ENCODE measurements at places on chromosomes 16 and 17. TPM values are rescaled to one million over a fixed set of nuclear protein-coding genes. Genes with fewer than 3 reads are reported as not detected.

GRCh38 chr16:54447576-54448440, 161.2 kb upstream of the IRX3 start:
- peak; percentile 52 for DNase-seq

DNA sequence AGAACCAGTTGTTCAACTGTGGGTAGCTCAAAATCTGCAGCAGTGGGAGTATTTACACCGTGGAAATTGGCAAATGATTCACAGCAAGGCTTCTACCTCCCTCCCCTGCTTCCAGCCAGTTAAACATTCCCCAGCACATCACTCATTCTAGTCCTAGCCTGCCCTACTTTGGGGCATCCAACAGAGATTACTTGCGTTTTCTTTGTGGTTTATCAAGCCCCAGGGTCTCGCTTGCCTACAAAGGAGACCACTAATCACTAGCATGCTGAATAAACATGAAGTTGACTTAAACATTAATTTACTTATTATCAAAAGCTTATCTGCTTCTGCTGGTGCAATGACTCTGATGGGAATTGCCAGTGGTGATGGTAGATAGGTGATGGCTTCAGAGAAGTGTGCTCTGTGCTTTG, 94.5 kb downstream of the MARF1 start:
- no peak for DNase-seq

GRCh38 chr16:15483857-15484256, 49.5 kb downstream of the BMERB1 start:
- no peak for DNase-seq

Gene PYDC1
- not detected for total RNA-seq

DNA sequence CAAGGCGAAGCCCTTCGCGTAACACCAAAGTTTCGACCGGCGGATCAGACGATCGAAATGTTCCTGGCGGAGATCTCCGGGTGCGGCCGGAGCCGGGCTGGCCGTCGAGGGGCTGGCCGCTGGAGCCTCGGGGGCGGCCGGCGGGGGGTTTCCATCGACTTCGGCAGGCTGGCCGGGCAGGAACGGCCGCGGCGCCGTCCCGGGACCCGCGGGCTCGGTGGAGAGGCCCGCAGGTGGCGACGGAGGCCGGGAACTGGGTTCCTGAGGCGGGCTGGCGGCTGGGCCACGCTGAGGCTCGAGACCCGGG, 1.1 kb downstream of the EPOP start:
- DNase-seq = peak; percentile 23

DNA sequence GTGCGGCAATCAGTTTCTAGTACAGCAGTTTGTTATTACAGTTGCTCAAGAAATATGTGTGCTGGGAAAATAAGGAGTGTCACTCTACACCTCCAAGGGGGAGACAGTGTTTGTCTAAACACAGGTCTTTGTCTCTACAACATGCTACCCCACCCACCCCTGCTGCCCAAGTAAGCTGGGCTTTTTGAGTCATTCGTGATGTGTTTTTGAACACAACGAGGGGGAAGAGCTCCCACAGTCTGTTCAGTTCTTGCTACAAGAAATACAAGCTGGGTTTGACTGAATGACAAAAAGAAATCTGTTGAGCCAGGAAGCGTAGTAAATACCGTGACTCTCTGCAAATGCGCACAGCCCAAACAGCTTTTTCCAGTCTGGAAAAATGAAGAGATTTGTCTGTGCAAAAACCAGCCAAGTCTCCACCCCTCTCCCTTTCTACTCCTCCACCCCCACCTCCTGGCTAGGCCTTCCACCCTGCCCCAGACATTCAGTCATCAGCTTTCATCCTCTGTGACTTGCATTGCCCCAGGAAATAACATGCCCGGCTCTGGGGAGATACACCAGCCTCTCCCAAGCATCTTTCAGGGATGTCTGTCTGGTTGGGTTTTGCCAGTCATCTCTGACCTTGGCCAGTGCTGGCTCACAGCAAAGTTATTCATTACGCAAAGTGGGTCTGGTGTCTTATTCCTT, 25.7 kb downstream of the CHD9 start:
- DNase-seq = peak; percentile 69

DNA sequence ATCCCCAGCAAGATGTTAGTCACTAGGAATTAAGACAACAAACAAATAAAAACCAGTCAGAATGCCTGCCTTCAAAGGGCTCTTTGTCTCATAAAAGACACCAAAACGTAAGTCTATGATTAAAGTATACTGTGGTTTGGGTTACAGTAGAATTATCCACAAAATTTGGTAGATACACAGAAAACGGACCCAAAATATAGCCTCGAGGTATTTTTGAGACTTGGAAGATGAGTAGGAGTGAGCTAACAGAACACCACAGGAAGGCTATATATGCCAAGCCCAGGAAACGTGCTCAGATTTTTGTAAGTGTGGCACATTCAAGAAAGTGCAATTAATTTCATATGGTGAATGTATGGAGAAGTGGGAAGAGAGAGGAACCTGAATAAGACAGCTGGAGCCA, 831.4 kb downstream of the CDH11 start:
- no peak for DNase-seq

Gene PLA2G15
- 23.0 TPM for total RNA-seq

DNA sequence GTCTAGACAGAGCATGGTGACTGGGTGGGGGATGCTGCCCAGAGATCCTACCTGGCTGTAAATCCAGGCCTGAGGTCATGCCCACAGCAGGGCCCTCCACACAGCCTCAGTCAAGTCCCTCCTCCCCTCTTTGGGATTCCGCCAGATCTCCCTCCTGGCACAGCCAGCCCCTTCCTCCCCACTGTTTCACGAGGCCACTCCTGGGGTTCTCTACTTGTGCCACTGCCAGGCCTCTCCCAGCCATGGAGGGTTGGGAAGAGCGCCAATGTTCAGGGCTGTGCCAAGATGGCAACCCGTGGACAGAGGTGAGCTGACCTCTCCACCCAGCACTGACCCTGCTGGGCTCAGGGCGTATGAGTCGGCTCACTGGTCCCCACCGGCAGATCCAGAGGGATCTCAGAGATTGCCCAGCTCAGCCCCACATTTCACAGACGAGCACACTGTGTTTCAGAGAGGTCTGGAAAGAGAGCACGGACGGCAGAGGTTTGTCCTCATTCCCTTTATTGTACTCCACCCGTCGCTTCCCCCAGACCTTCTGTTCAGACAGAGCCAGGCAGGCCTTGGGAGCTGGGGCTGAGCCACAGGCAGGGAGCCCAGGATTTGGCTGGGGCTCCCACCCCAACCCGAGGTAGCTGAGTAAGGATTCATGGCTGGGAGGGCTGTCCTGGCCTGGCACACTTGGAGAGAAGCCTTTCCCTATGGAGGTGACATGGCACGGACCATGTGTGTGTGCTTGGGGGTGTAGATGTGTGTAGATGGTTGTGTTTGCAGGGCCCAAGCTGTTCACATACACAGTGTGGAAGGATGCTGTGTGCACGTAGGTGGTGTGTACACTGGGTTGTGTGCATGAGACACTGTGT, 3.5 kb upstream of the CAMKK1 start:
- no peak for DNase-seq

- no peak for DNase-seq
These were observed 45.6 kb downstream of the ADCY7 start for GRCh38 chr16:50311891-50312501.

DNA sequence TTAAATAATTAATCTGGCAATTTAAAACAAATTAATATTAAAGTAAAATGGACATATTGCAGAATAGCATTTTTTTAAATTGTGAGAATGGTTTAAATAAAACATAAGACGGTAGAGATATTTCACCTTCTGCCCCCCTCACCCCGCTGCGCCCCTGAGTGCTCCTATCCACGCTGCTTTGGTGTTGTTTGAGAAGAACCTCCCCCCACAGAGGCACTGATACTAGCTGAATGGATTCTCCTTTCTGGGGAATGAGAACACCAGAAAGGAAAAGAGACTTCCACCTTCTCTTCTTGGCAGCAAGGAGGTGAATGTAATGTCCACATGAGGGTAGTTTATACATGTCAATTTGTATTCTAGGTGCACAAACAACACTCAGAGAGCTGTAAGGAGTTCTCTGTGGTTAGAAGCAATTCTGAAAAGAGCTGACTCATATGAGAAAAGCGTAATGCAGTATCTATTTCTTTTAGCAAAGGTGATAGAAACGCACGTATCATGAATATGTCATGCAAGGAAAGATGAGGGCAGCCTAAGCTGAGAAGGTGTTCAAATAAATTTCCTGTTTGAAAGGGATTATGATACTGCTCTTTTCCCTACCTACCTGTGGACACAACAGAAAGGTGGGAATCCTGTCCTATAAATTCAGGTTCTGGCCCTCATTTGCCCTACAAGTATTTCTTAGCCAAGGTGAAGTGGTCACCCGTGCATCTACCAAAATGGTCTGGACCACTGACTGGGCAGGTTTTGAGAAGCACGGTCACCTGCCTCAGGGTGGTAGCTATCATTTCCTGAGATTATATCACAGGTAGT, 126.9 kb downstream of the PARN start:
- DNase-seq = no peak

DNA sequence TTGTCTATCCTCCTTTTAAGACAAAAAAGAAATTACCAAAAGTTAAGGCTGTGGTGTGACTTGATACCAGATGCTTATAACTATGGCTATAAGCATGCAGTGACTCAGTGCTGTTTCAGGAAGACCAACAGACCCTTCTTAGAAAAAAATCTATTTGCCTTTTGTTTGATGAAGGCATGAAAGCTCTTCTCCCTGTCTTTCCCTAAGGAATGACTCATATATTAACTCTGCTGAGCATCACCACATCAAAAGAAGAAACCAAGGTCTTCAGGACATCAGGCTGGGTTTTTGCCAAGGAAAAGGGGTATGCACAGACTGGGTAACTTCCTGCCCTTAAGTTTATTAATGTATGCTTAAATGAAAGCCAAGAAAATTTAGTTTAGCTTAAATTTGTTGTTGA, 47.1 kb downstream of the VMP1 start:
- peak; percentile 96 for DNase-seq

Gene VAT1L
- total RNA-seq = 0.20 TPM

Gene PLA2G10
- total RNA-seq = not detected

Gene SERPINF2
- under 0.01 TPM for total RNA-seq

GRCh38 chr17:68591583-68591982, 9.6 kb downstream of the FAM20A start:
- no peak for DNase-seq

Gene SEPTIN12
- total RNA-seq = not detected

GRCh38 chr16:77711775-77712174, 10.5 kb upstream of the NUDT7 start:
- DNase-seq = no peak

Data from lung microvascular endothelial cell (primary cell).